HL-60 (cell line): ENCODE measurements at places on chromosomes 1 and 21.

DNA sequence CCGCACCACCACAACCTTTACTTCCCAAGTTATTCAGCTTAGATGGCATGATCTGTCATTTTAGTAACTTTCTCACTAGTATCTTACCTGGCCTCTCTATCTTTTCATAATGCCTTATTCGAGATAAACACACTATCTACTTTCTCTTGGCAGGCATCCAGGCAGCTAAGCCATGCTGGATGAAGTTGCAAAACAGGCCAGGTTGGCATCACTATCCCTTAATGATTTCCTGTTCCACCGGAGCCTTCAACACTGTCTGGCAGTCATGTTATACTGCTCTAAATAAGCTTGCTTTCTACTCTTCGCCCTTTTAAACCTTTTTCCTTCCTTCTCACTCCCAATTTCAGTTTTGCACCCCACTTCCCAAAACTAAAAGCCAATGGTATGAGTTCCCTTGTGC lies 12.0 kb upstream of the KCNH1 start:
- no peak for DNase-seq

GRCh38 chr21:33123374-33124123 lies 53.6 kb downstream of the OLIG1 start:
- DNase-seq, result no peak

GRCh38 chr1:247849616-247850015 lies 7.4 kb upstream of the TRIM58 start:
- no peak for DNase-seq

DNA sequence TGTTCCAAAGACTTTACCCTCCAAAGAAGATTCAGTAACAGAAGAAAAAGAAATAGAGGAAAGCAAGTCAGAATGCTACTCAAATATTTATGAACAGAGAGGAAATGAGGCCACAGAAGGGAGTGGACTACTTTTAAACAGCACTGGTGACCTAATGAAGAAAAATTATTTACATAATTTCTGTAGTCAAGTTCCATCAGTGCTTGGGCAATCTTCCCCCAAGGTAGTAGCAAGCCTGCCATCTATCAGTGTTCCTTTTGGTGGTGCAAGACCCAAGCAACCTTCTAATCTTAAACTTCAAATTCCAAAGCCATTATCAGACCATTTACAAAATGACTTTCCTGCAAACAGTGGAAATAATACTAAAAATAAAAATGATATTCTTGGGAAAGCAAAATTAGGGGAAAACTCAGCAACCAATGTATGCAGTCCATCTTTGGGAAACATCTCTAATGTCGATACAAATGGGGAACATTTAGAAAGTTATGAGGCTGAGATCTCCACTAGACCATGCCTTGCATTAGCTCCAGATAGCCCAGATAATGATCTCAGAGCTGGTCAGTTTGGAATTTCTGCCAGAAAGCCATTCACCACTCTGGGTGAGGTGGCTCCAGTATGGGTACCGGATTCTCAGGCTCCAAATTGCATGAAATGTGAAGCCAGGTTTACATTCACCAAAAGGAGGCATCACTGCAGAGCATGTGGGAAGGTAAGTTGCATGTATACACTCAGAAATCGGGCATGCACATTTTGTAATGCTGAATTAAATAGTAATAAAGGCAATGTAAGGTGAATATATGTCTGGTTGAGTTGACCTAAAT lies 97.2 kb downstream of the ZFYVE9 start:
- peak; percentile 6 for DNase-seq

- DNase-seq, result no peak
Measured at GRCh38 chr1:215878128-215878527, 311.0 kb downstream of the KCTD3 start.

DNA sequence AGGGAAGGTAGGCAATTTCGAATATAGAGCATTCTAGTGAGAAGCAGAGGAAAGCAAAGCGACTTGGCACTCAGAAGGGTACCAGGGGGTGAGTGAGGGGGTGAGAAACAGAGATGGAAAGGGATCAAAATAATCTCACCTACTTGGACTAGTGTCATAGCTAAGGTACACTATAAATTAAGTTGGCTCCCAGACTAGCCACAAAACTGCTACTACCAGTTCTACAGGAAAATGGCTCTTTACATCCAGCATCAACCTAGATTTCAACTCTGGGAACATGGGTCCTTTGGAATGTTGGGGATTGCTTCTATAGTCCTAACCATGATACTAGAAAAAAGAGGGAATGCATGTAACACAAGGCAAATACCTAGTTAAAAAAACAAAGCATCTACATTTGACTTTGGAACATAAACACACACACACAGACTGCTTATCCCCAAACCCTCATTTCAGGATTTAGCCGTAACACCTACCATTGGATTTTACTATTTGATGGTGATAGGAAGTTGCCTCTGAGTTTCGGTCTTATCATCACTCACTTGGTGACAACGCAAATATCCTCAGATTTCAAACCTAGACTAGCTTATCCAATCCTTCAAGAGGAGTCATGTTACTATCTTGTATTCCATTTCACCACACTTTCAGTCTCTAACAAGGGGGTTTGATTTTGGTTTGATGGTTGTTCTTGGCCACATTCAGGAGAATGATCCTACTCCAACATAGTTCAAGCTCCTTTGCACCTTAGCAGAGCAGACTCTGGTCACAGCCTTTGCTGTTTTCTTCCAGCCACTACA lies 5.6 kb downstream of the ZBTB21 start:
- no peak for DNase-seq

- DNase-seq, result no peak
Measured at GRCh38 chr1:6909857-6910256, 124.6 kb downstream of the CAMTA1 start.

DNA sequence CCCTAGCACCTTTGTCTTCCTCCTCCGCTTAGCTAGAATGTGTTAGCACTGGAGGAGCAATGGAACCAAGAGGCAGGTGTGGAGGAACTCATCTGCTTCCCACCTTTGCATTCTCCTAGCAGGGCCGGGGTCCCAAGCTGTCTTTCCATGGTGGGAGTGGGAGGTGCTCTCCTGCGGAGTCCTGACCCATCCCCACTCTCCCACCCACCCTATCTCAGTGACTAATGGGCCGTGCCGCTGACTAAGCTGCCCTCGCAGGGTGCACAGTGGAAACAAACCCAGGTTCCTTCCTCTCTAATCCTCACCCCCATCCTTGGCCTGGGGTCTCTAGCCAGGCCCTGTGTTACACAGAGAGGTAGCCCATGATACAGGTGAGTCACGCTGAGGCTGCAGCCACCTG lies 177.5 kb downstream of the HIVEP3 start:
- no peak for DNase-seq

DNA sequence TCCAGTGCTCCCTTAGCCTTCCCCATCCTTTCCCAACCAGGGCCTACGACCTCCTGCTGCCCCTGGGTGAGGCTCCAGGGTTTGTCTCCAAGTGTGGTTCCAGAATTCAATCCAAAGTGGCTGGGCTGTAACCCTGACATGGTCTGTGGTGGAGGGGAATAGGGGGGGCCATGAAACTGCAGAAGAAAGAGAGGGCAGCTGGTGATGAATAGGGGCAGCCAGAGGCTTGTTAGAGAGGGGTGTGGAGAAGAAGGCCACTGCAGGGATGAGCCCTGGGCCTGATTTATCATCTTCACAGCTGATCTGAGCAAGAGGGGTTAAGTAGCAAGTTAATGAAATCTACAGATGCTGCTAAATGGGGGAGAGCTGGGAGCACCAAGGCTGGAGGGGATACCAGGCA lies 12.9 kb upstream of the ERI3 start:
- no peak for DNase-seq

DNA sequence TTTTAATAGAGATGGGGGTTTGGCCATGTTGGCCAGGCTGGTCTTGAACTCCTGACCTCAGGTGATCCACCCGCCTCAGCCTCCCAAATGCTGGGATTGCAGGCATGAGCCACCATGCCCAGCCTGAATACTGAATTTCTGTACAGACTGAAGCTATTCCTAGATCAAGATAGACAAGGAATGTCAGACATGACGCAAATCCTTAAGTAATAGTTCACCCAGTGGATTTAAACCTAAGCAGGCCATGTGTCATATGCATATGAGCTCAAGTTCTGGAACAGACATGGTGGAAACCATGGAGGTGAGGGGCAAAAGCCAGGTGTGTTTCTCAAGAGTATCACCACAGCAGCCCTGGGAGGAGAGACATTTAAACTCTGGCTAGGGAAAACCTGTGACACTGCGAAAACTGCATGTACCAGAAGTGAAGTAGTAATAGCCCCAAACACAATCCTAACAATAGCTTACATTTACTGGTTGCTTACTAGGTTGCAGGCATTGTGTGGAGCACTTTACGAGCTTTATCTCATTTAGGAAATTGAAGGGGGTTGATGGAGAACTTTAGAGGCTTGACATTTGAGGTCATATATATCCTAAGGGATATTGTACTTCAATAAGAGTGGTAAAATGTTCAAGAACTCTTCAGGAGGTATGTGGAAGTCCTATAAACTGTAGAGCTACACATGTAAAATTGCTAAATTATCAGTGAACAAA lies 31.7 kb upstream of the MAN1A2 start:
- DNase-seq, result no peak

DNA sequence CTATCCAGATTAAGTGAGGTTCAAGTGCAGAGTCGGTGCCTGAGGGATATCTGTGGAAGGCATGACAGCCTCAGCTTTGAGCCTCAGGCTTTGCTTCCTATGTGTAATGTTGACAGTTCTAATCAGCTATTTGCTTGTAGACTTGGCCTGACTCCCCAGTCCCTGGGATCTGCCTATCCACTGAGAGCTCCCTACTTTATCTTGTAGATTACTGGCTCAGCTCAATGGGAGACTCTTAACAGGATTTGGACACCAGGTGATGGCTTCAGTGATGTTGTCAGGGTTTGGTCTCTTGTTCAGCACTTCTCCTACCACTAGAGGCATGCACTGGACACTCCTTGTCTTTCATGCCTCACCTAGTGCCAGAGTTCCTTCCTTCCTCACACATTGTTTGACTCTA lies 126.6 kb upstream of the BEND5 start:
- DNase-seq, result no peak

GRCh38 chr1:181219938-181220337 lies 131.4 kb downstream of the IER5 start:
- DNase-seq, result no peak

- DNase-seq, result no peak
Measured at GRCh38 chr1:235670157-235670776, 20.7 kb upstream of the GNG4 start.

DNA sequence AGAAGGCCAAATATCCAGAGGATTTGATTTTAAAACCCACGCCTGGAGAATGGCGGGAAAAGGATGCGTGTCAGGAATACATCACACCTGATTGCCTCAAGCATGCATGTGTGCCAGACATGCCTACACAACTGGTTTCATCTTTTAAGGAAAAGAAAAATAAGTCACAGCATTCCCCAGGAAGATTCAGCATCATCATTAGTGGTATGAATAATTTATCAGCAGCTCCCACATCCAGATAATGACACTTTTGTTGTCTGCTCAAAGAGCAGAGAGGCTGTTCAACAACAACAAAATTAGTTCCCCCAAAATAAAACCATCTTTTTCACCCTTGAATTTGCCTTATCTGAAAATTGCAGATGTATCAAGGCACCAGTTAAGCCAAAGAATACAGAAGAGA lies 328.6 kb upstream of the C1orf87 start:
- DNase-seq, result no peak

GRCh38 chr1:212816567-212817278 lies 25.0 kb downstream of the TATDN3 start:
- no peak for DNase-seq

DNA sequence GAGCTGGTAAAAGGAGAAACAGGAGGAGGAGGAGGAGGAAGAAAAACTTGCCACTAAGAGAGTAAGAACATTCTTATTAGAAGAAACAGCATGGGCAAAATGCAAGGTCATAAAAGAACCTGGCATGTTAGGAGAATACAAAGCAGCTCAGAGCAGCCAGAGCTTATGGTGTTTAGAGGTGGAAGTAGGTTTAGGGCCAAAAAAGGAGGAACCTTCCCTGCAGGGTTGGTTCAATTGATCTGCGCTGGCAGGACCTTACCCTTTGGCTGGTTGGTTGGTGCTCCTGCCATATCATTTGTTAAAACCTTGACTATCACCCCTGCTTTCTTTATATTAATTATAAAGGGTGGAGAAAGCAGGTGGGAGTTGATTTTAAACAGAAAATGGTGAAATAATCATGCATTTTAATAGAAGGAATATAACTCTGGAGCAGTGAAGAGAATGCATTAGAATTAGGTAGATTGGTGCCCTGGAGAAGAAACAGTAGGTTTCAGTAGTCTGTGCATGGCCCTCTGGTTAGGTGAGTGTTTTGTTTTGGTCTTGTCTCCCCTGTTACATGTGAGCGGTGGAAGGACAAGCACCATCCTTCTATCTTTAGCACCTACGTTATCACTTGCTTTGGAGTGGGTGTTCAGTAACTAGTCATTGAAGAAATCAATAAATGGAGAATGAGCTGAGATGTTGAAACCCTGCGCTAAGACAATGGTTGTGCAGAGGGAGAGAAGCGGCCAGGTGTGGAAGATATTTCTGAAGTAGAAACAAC lies 110.4 kb upstream of the NGF start:
- DNase-seq, result no peak

GRCh38 chr1:228004331-228004855 lies 2.4 kb upstream of the WNT3A start:
- peak; percentile 21 for DNase-seq

DNA sequence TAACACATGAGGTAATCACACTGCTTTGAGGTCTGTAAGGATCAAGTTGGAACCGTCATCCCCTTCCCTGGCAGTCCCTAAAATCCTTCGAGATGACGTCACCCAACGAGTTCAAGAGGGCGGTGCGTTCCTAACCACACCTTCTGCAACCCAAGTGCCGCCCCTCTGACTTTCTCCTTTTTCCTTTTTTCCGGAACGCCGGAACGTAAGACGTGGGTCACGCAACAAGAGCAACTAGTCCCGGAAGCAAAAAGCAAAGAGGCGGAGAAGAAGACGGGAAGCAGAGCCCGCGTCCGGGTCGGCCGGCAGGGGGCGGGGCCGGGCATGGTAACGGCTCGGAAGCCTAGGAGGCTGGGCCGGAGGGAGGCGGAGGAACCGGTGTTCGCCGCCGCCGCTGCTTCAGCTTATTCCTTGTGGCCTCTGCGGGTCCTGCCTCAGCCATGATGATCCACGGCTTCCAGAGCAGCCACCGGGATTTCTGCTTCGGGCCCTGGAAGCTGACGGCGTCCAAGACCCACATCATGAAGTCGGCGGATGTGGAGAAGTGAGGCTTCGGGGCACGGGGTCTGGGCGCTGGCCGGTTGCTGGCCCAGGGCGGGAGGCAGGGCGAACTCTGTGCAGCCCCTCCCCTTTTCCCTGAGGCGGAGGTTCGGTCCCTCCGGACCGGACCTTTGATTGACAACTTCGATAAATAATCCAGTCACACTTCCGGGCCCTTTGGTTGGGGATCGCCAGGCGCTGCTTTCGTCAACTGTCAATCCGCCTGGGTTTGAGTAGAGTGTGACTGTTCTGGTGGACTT lies at the start of gene TIPRL:
Gene TIPRL (plus strand): TSS at position 325 of the 800 bp plus-strand sequence. CDS start 116 bp downstream, at position 441.
- DNase-seq, result peak; percentile 98
